ENCODE measurements at places on chromosomes 16 and 17. TPM values are rescaled to one million over a fixed set of nuclear protein-coding genes. Genes with fewer than 3 reads are reported as not detected.

DNA sequence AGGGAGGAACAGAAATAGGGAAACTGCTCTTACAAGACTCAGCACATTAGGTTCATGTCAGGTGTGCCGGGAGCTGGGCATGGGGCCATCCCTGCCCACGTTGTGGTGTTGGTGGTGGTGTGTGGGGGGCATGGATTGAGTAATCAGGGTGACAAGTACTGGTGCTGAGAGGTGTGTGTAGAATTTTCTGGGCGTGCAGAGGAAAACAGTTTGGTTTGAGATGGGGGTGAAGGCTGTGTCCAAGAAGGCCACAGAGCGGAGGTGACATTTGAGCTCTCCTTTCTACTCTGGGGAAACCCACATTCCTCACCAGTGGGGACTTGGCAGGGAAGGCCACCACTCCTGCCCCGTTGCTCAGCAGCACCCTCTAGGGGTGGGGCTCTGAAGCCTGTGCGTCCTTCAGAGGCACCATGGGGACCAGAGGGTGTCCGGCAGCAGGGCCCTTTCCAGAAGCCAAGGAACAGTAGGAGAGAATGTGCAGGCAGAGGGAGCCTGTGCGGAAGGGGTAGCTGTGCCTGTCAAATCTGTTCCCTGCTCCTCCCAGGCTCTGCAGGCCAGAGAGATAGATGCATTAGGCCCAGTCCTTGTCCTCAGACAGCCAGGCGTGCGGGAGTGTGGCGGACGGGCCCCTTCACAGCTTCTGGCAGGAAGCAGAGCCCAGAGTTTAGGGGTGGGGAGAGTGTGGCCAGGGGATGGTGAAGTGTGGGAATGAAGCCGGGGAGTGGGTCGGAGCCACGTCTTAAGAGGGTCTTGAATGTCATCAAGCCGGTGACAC lies 48.7 kb upstream of the GSE1 start:
- no peak for DNase-seq

DNA sequence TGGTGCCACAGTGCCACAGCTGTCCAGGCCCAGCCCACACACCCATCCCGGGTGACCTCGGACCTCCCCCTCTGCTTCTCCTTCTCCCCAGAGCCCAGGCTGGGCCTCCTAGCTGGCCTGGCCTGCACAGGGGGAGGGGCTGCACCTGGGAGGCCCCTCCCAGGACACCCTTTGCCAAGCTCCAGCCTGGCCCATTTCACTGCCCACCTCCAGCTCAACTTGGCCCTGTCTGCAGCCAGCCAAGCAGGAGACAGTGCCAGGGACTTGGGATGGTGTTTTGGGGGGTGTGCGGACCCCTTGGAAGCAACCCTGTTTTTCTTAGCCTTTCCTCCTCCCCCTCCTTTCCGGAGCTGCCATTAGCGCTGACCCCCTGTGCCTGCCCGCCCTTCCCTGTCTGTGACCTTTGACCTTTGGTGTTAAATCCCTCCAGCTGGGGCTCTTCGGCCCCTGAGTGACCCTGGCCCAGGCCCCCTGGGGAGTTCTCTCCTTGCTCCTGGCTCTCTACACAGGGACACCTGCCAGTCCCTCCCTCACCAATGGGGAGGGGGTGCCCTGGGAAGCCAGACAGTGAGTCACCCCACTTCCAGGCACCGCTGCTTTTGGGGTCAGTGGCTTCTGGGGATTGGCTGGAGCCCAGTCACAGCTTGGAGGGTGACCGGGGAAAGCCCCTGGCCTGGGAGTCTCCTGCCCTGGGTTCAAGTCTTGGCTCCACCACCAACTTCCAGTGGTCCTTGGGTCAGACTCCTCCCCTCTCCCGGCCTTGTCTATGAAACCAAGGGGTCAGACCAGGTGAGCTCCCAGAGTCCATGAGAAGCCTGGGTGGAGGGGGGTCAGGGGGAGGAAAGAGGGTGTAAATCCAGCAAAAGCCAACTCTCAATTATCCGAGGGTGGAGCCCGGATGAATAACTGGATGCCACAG lies 1.9 kb downstream of the GLIS2 start:
- DNase-seq: no peak

DNA sequence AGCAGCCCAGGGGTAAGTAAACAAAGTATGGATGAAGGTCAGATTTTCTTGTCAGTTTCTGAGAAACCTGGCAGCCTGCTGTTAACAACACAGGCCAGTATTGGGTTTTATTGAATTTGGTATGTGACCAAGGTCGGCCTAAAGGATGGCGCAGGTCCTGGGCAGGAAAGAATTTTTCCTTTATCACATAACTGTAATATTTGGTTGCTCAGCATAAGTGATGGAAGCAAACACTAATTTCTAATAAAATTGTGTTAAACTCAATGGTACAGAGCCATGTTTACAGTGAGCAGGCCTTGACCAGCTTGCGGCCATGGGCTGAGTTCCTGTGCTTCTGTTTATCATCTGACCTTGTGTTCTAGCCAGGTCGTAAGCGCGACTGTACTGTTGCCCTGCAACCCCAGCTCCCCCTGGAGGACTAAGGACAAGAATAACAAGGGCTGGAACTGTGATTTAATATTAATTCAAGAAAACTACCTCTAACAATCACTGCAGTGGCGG lies 10.5 kb downstream of the POLDIP2 start:
- DNase-seq: no peak

GRCh38 chr16:12784076-12784475 lies 19.6 kb downstream of the CPPED1 start:
- no peak for DNase-seq

Gene MAPT
- 11.1 TPM for total RNA-seq

GRCh38 chr17:15260376-15261257 lies 4.5 kb downstream of the PMP22 start:
- DNase-seq: peak; percentile 97

DNA sequence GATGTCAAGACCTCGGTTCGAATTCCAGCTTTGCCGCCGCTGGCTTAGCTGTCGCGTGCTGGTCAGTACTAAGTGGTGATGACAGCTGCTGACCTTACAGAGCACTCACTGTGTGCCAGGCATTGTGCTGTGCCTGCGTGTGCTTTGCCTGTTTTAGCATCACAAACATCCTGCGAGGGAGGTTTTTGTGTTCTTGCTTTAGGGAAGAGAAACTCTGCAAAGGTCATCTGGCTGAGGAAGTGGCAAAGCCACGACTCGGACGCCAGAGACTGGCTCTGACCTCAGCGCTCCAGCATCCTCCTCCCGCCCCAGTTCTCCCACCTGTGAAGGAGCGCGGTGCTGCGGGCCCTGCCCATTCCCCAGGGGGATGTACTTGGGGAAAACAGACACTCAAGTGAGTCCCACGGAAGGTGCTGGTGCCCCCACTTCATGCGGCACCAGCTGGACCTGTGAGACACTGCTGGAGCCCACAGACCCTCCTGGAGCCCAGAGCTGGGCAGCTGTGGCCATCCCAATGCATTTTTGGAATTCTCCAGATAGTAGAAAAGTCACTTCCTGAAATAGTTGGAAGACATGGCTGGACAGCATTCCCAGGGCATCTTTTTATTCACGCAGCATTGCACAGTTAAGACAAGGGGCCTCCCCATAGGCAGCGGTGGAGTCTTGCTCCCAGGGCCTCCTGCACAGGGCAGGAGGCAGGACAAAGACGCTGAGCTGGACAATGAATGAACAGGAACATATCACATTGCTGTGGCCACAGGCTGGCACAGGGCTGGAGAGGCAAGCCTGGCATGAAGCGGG lies 20.0 kb upstream of the HERPUD1 start:
- DNase-seq: no peak

Gene HSPB9
- total RNA-seq: 0.42 TPM

GRCh38 chr16:30485818-30486436 lies 13.4 kb downstream of the ITGAL start:
- no peak for DNase-seq

Gene CA7
- 0.33 TPM for total RNA-seq

DNA sequence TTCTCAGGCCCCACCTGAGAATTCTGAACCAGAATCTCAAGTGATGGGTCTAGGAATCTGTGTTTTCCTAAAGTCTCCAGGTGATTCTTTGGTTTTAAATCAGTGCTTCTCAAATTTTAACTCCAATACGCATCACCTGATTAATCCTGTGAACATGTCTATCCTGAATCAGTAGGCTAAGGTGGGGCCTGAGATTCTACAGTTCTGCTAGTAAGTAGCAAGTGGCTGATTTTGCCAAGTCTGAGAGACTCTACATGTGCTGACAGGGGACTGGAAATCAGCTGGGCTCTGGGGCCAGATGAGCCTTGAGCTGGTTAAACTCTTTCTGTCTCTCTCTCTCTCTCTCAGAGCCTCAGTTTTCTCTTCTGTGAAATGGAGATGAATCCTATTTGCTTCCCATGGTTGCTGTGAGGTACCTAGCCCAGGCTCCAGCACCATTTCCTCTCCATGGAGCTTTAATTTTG lies 9.0 kb downstream of the CCR7 start:
- no peak for DNase-seq

Gene FLYWCH2
- 43.6 TPM for total RNA-seq

Gene CORO6
- total RNA-seq: 46.2 TPM

DNA sequence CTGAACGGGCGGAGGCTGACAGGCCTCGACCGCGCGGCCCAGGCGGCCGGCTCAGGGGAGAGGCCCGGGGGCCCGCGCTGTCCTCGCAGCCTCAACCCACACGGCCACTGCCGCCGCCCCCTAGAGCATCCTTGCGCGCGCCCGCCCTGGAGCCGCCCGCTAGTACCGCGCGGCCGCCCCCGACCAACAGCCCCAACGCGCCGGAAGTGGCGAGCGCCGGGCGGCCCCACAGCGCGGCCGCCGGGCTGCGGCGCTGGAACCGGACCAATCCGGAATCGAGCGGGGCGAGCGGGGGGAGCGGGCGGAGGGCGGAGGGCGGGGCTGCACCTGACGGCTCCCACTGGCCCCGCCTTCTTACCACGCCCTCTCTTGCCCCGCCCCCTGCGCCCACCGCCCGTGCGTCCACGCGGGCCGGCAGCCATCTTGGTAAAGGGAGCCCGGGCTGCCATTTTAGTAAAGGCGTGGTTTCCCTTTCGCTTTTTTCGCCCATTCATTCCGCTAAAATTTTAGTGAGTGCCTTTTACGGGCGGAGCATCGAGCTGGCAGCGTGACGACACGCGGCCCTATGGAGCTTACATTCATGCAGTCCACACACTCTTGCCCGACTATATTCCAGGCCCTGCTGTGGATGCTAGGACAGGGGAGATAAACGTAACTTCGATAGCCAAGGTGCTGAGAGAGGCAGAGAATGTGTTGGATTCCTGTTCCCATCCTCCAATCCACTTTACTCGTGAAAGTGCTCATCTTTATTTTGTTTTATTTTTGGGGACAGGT lies at the start of gene XPO6:
TSS of gene XPO6 (minus strand) at position 208 of the 774 bp plus-strand sequence. CDS start 597 bp downstream, outside the sequence.
- DNase-seq: peak; percentile 99
